ENCODE measurements at places on chromosomes 2 and 18. TPM values are rescaled to one million over a fixed set of nuclear protein-coding genes. Genes with fewer than 3 reads are reported as not detected.

DNA sequence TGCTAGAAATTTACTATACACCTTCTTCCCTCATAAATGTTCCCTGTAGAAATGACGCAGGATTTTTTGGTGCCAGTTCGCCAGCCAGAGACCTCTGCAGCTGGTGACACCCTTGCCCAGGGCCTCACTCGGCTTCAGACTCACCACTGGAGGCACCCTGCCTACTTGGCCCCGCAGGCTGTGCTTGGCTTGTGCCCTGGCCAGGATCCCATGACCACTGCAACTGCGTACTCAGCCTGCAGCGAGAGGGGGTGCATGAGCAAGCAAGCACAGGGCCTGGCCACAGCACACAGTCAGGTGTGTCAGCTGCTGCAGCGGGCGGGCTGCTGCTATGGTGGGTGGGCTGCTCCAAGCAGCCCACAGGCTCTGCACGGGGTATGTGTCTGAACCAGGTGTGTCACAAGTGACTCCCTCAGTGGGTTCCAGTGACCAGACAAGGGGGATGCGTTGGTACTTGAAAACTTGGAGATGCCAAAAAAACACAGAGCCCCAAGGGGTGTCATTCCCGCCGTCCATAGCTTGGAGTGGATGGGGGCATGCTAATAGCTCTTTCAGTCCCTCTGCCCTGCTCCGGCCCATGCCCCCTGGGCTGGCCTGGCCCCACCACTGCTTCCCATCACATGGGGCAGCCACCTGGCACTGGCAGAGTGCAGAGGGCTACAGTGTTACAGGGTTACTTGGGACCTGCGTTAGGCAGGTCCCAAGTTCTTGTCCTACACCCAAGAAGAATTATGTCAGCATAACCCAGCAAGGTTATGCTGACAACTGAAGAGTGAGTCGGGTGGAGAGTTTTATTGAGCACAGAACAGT, 46.6 kb upstream of the TANC1 start:
- DNase-seq: no peak

GRCh38 chr2:11655495-11655894, 14.5 kb downstream of the NTSR2 start:
- peak; percentile 33 for DNase-seq

DNA sequence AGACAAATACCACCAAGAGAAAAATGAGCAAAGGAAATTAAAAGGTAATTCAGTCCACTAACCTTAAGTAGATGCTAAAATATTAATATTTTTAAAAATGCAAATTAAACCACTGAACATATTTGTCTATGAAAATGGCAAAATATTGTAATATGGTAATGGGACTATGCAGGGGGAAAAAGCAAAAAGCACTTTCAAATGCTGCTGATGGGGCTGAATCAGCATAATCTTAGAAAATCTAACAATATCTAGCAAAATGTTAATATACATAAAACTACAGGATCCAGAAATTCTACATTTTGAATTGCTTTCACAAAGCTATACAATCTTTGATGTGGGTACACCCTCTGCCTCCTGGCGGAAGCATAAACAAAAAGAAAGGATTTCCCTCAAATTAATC, 86.9 kb upstream of the DTNB start:
- DNase-seq: no peak

GRCh38 chr2:120526997-120527945, 181.3 kb downstream of the INHBB start:
- no peak for DNase-seq

GRCh38 chr2:70994009-70994698, 519 bp downstream of the TEX261 start:
- DNase-seq: no peak

DNA sequence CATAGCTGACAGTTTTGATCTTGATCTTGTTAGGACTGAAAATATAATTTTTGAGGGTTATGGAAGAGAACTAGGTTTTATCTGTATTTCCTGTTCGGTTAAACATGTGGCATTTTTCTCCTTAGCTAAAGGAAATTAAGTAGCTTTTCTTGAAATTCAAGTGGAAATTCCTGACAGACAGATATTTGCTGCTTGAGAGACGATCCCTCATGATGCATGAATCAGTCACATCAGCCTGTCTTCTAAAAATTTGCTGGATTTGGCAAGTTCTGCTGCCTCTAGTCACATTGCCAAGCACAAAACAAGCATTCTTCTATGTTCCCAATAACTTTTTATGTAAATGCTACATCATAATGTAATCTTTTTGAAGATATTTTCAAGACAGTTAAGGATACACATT, 201.8 kb upstream of the ATP5MC3 start:
- no peak for DNase-seq

Gene ZEB2
- 177 TPM for total RNA-seq

- no peak for DNase-seq
These were observed 422.2 kb downstream of the SETBP1 start for GRCh38 chr18:45102863-45103262.

DNA sequence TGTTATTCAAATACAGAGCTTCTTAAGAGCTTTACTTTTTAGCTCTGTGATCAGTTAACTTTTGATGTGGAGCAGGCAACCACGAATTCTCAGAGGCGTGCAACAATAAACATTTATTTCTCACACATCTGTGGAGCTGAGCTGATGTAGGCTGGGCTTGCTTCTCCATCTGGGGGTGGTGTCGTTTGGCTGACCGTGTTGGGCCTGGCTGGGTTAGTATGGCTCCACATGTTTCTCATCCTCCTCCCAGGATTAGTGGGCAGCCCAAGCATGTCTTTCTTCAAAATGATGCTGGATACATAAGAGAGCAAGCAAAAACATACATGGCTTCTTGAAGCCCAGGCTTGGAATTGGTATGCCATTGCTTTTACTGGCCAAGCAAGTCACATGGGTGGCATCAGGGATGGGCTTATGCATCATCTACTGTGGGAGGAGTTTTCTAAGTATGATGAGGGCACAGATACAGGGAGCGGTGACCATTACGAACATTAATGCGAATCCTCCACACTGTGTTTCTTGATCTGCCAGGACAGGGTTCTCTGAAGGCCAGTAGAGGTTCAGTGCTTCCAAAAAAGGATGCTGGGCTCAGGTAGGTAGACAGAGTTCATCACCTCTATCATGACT, 157.0 kb upstream of the TNP1 start:
- peak; percentile 57 for DNase-seq

- DNase-seq: no peak
These were observed 1.4 kb downstream of the TOGARAM2 start for GRCh38 chr2:28982381-28982950.

DNA sequence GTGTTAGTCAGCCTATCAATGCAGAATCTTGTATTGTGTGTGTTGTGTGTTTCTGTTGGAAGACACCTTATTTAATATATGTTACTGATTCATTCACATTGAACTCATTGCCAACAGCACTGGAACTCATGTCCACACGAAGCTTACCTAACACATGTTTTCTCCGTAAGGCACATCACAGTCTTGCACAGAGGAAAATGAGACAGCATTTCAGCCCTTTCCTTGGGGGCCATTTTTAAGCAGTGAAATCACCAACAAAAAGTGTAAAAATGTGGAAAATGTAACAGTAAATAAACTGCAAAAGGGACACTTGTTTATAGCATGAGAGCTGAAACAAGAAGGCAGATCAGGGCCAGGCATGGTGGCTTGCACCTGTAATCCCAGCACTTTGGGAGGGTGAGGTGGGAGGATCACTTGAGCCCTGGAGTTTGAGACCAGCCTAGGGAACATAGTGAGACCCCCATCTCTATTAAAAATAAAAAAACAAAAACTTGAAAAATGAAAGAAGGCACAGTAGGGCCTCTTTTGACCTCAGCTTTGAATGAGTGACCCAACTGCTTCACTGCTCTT, 306.0 kb downstream of the MYCN start:
- no peak for DNase-seq

Data from uterus (tissue), 4 donors.